ENCODE measurements at places on chromosomes 6 and 20.
A peak's percentile ranks its signal among the peaks of the same experiment; 100 is the strongest.

DNA sequence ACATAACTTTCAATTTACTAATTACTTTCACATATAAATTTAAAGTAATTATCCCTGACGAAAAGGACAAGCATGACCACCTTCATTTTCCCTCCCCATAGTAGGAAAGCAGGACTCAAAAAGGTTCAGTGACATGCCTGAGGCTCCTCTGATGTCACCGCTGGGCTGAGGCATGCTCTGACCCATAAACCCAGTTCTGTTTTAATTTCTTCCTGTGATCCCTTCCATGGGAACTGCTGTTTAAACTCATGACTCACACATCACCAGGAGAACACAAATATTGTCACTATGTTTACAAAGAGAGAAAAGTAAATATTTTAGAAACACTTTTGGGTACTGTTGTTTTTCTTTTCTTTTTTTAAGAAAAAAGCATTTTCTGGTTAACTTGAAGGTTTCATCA lies 38.0 kb upstream of the NR2E1 start:
- no peak for DNase-seq

DNA sequence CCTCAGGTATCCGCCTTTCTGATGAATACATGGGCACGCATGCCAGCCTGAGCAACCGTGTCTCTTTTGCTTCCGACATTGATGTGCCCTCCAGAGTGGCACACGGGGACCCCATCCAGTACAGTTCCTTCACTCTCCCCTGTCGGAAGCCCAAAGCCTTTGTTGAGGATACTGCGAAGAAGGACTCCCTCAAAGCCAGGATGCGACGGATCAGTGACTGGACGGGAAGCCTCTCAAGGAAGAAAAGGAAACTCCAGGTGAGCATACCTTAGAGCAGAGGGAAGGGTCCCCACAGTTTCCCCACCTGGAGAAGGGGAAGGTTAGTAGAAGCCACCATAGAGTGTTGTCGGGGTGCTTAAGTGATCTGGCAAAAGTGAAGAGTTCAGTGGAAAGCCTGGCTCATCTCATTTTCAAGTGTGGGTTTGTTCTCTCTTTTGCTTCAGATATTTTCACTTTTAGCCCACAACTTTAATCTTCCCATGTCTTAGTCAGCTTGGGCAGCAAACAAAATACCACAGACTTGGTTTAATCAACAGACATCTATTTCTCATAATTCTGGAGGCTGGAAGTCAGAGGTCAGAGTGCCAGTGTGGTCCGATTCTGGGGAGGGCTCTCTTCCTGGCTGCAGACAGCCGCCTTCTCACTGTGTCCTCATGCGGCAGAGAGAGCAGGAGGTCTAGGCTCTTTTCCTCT lies 133.5 kb upstream of the CLDN20 start:
- no peak for DNase-seq

DNA sequence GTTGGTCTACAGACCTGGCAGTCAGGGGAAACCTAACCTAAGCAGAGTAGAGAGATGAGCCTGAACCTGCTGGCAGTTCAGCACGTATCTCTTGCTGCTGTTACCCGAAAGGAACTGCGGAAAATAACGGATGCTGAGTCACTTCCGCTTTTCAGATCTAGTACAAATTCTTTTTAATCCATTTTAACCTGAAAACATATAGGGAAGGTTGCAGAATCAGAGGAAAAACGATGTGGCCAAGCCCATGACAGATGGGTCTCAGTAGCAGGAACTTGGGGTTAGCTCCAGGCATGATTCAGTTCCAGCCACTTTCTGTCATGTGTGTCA lies 351.9 kb upstream of the PRND start:
- no peak for DNase-seq

GRCh38 chr20:40997116-40997515 lies 31.5 kb upstream of the TOP1 start:
- DNase-seq = no peak

DNA sequence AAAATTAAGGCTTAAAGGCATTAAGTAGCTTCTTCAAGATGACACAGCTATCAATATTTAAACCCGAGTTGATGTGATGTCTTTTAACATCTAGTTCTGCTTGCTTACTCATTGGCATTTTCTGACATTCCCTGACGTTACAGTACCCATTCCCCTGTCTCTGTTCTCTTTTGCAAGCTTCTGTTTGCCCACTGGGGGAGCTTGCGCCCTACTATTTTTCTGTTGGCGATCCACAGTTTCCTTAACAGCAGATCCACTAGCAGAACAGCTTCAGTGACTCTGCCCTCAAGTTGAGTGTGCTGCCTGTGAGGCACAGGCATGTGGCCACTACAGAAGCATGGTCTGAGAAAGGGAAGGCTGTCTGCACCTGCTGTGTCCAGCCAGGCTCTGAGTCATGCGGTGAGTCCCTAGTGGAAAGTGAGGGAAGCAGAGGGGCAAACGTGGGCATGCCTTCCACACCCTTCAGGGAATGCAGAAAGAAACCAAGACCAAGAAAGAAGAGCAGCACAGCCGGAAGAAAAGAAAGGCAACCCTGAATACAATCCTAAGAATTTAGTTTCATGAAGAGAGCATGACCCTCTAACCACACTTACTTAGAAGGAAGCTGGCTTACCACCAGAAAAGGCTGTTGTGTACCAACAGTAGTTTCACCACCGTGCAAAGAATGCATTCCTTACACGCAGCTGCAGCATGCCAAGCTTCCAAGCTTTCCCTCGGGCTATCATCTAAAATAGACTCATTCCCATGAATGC lies 97.7 kb upstream of the VGLL2 start:
- DNase-seq = no peak

- no peak for DNase-seq
Observed at GRCh38 chr20:54174457-54175175, 830 bp upstream of the CYP24A1 start.

GRCh38 chr20:60528141-60528540 lies 569.9 kb downstream of the CDH26 start:
- DNase-seq = no peak

DNA sequence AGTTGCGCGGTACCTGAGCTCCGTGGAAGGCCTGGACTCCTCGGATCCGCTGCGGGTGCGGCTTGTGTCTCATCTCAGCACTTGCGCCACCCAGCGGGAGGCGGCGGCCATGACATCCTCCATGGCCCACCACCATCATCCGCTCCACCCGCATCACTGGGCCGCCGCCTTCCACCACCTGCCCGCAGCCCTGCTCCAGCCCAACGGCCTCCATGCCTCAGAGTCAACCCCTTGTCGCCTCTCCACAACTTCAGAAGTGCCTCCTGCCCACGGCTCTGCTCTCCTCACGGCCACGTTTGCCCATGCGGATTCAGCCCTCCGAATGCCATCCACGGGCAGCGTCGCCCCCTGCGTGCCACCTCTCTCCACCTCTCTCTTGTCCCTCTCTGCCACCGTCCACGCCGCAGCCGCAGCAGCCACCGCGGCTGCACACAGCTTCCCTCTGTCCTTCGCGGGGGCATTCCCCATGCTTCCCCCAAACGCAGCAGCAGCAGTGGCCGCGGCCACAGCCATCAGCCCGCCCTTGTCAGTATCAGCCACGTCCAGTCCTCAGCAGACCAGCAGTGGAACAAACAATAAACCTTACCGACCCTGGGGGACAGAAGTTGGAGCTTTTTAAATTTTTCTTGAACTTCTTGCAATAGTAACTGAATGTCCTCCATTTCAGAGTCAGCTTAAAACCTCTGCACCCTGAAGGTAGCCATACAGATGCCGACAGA lies 9.9 kb downstream of the HEY2 start:
- peak; percentile 72 for DNase-seq

- DNase-seq = no peak
Observed at GRCh38 chr6:51511081-51511480, 576.3 kb downstream of the PKHD1 start.

GRCh38 chr6:7132398-7133035 lies 24.8 kb downstream of the RREB1 start:
- no peak for DNase-seq

DNA sequence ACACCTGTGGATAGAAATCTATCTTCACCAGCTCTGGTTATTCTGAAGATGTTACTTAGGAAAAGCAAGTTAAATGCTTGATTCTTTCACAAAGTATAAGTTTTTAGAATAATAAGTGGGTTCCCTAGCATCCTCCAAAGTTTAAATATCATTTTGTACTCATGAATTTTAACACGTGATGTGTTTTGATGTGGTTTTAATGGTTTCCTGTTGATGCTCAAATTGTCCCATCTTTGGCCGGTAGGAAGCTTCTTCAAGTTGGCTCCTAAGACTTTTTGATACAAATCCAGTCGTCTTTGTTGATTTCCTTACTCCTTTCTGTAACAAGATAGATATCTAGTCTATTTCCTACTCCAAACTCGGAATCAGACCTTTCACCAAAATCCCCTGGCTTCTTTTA lies 94.5 kb upstream of the STXBP5 start:
- DNase-seq = no peak

GRCh38 chr6:51855310-51856082 lies 231.9 kb downstream of the PKHD1 start:
- peak; percentile 57 for DNase-seq

DNA sequence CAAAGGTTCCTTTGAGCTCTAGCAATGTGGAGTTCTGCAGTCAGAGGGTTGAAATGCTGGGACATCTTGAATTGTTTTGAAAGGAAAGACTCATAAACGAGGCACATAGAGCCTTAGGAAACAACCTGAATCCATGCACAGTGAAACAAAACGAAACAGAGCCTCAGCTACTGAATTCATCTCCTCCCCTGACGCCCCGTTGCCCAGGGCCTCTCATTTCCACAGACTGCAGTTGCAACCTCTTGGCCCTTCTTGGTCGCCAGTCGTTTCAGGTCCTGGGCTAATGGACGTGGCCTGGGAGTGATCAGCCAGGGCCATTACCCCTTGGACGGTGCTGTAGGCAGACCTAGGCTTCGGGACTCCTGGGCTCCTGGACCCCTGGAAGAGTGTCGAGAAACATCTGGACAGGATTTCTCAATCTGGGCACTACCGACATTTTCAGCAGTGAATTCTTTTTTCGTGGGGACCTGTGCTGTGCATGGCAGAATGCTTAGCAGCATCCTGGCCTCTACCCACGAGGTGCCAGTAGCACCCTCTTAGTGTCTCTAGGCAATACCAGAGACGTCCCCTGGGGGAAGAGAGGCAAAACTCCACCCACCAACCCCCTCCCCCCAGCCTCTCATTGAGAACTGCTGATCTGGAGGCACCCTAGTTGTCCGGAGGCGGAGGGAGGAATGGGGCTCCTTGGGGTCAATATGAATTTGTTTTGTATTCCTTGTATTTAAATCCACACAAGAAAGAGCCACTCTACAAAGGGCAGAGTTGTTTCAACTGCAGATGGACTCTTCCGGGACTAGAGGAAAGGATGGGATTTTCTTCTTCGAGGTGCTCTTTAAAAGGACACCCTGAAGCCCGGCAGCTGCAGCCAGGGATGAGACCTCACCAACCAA lies 50.2 kb downstream of the TMEM242 start:
- no peak for DNase-seq

GRCh38 chr6:26464014-26464413 lies 6.3 kb downstream of the BTN2A1 start:
- DNase-seq = no peak

- DNase-seq = no peak
Observed at GRCh38 chr20:50023116-50023805, 40.5 kb downstream of the SNAI1 start.

DNA sequence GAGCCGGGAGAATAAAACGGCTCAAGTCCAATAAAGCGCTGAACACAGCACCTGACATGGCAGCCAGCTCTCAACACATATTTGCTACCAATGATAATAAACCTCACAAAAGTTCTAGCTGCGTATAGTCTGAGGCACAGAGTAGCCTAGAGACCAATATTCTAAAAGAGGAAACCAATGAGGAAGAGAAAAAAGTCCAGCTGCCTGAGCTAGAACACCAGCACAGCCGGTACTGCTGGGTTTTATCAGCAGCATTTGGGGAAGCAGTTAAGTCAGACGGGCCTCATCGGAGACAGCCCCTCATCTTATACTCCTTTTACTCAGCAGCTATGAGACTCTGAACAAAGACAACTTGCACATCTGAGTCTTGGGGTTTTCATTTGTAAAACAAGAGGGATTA lies 2.4 kb upstream of the RTF2 start:
- DNase-seq = no peak

- no peak for DNase-seq
Observed at GRCh38 chr6:84728602-84729001, 35.8 kb downstream of the TBX18 start.

DNA sequence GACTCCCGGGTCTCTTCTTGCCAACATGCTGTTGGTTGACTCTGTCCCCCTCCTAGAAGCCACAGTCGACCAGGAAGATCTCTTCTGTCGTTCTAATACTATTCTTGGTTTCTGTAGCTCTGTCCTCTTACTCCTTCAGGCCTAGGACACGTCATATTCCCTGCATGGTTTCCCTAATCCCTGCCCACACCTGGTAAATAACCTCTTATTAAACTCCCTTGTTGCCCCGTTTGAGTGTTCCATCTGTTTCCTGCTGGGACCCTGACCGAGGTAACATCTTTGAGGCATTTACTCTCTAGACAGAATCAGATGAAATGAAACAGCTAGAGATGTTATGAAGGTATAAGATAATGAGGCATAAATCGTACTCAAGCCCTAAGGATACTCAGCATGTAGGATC lies 68.1 kb downstream of the PLCB4 start:
- DNase-seq = no peak

GRCh38 chr20:24376311-24377099 lies 92.9 kb upstream of the SYNDIG1 start:
- no peak for DNase-seq

DNA sequence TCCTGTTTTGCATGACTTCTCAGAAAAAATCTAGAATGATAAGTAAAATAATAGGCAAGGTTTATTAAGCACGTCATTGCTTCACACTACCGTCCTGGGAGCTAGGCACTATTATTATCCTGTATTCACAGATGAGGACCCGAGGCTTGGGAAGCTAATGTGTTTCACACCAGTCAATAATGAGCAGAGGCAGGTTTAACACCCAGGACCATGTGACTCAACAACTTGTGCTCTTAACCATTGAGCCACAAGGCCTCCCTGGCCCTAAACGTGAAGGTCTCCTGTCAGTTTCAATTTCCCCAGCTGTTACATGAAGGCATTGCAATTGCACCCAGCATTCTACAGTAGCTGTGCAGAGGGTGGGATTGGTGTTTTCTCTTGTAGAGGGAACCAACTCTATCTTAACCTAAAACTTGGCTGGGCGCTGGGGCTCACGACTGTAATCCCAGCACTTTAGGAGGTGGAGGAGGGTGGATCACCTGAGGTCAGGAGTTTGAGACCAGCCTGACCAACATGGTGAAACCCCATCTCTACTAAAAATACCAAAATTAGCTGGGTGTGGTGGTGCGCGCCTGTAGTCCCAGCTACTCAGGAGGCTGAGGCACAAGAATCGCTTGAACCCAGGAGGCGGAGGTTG lies 191.2 kb downstream of the BCAS1 start:
- no peak for DNase-seq

DNA sequence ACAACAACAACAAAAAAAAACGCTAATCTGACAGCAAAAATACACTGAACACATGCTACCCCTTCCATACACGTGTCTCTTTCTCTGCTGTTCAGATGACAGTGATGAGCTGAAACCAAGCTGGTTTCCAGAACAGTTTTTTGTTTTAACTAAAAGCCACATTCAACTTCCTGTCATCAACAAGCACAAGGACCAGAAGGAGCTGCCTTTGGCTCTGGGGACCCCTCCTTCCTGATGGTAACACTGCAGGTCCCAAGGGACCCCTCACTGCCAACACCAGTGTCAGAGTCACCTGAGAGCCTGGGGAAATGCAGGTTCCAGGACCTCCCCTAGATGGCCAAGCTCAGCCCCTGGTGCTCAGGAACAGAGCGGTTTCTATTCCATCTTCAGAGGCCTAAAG lies 6.0 kb downstream of the CST7 start:
- DNase-seq = no peak

GRCh38 chr6:3063733-3064700 lies 4.3 kb upstream of the RIPK1 start:
- DNase-seq = peak; percentile 81

Measured in endothelial cell (in vitro differentiated cells).